ENCODE measurements at places on chromosomes 5 and 9. TPM values are rescaled to one million over a fixed set of nuclear protein-coding genes. Genes with fewer than 3 reads are reported as not detected.

PCDHGB5 gene
- 2.0 TPM for polyA plus RNA-seq

CARD6 gene
- 4.8 TPM for polyA plus RNA-seq

CEL gene
- polyA plus RNA-seq, result 3.9 TPM

SYK gene
- polyA plus RNA-seq, result 2.1 TPM

ZNF782 gene
- polyA plus RNA-seq, result 1.1 TPM

SLCO6A1 gene
- polyA plus RNA-seq, result not detected

OR1J4 gene
- polyA plus RNA-seq, result not detected

TARS1 gene
- polyA plus RNA-seq, result 69.1 TPM

TLX3 gene
- not detected for polyA plus RNA-seq

GRCh38 chr5:137019229-137019628 lies 479.9 kb downstream of the SPOCK1 start:
- no peak overlapping the region for H3K27ac ChIP-seq
- no peaks in the 10 kb centered on the region for H3K27me3 ChIP-seq
- no peak for DNase-seq
- no peaks in the 10 kb centered on the region for H3K36me3 ChIP-seq

DNA sequence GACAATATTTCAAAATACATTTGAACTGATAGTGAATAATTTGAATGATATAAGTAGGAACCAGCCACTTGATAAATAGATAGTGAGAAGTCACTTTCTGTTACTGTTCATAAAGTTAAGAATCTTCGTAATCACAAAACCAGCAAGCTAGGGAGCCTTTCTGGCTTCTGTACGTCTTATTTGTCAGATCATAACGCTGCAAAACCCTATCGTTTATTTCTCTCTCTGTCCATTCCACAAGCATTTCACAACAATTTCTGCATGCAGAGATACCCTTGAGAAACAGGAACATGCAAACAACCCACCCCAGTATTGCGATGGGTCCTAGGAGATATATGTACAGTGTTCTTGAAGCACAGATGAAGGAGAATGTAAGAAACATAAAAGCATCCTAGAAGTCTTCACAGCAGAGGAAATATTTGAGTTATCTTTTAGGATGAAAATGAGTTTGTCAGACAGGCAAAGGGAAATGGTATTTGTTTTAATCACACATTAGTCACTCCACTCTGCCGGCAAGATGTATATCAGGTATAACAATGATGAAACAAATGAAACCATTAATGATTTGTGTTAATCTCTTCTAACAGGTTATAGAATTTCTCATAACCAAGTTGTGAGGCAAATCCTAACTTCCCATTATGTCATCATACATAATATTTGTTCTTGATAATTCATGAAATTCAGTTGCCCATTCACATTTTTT lies 668.7 kb upstream of the FTMT start:
- H3K4me3 ChIP-seq, result no peak overlapping the region
- H3K36me3 ChIP-seq, result no peaks in the 10 kb centered on the region
- no peaks in the 10 kb centered on the region for H3K27me3 ChIP-seq
- DNase-seq, result no peak

DNA sequence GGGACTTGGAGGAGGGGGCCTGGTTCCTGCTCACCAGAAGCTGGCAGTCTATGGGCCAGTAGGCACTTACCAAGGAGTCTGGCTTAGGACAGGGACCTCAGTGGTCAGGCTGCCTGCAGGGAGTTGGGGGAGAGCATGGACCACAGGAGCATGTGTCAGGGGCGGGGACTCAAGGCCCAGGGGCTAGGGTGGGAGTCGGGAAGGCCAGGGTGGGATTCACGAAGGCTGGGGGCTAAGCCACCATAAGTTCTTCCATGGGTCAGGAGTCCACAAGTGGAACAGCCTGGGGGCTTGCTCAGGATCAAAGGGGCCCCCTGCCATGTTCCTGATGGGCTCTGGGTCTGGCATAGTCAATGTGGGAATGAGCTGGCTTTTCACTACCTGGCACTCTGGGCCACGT lies 11.5 kb upstream of the SLC25A48 start:
- H3K36me3 ChIP-seq, result no peaks in the 10 kb centered on the region
- no peak overlapping the region for H3K4me3 ChIP-seq
- DNase-seq, result no peak
- no peaks in the 10 kb centered on the region for H3K4me1 ChIP-seq

GRCh38 chr9:36734737-36735136 lies 162.0 kb downstream of the MELK start:
- DNase-seq, result no peak
- H3K27ac ChIP-seq, result no peak overlapping the region
- H3K4me3 ChIP-seq, result no peak overlapping the region
- no peaks in the 10 kb centered on the region for H3K4me1 ChIP-seq
- H3K27me3 ChIP-seq, result no peaks in the 10 kb centered on the region
- no peaks in the 10 kb centered on the region for H3K36me3 ChIP-seq

GRCh38 chr5:177967221-177967887 lies 28.7 kb downstream of the PROP1 start:
- H3K27me3 ChIP-seq, result no peaks in the 10 kb centered on the region
- no peaks in the 10 kb centered on the region for H3K36me3 ChIP-seq
- DNase-seq, result no peak
- H3K4me3 ChIP-seq, result no peak overlapping the region
- no peaks in the 10 kb centered on the region for H3K4me1 ChIP-seq
- no peak overlapping the region for H3K27ac ChIP-seq

- no peaks in the 10 kb centered on the region for H3K36me3 ChIP-seq
- H3K27ac ChIP-seq, result no peak overlapping the region
- H3K4me3 ChIP-seq, result no peak overlapping the region
- H3K4me1 ChIP-seq, result peaks cover 4% of the 10 kb centered on the region
Measured at GRCh38 chr5:36272136-36272690, 29.5 kb downstream of the RANBP3L start.

- no peak for DNase-seq
- H3K36me3 ChIP-seq, result no peaks in the 10 kb centered on the region
- H3K27me3 ChIP-seq, result no peaks in the 10 kb centered on the region
- no peak overlapping the region for H3K4me3 ChIP-seq
Measured at GRCh38 chr9:108724122-108724521, 131.7 kb downstream of the ACTL7B start.

DNA sequence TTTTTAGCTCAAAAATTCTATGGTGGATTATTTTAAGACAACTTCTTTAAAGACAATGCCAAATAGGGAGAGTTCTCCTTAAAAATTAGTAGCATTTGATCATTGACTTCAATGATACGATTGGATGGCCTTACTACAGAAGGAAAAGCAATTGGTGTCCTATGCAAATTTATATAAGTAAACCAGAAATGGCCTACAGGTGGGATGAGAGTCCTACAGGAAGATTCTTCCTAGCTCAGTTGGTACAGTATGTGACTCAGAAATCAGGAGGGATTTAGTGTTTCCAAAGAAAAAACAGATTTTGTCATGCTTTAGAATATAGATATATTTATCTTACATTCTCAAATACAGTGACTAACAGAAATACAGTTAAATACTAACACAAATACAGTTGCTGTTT lies 6.5 kb downstream of the ANKRA2 start:
- H3K4me1 ChIP-seq, result no peaks in the 10 kb centered on the region
- no peak overlapping the region for H3K27ac ChIP-seq
- H3K36me3 ChIP-seq, result peaks cover 5% of the 10 kb centered on the region
- no peak overlapping the region for H3K4me3 ChIP-seq

DNA sequence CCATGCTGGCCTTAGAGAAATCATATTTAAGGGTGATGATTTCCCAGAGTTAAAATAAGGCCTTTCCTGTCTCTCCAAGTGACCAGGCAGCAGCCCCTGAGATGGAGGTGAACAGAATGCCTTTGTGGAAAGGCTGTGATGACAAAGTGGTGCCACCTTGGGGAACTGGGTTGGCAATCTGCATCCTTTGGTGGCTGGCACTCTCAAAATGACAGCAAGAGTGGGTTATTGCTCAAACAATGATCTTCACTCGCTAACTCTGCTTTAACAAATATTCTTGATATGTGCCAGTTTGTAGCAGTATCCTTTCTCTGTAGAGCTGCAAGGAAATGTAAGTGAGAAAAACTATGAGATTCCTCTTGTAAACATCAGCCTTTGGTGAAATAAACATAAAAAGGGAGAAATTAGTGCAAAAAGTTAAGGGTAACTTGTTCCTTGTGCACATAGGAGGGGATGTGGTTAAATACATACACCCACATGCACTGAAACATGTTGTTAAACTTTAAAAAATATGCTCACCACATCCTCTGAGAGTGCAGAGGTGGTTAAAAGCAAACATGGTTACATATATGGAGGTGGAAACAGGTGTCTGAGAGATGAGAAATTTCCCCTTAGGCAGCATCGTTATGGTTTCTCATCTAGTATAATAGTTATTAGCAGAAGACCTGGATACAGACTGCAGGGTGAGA lies 373.4 kb upstream of the CTNND2 start:
- H3K4me1 ChIP-seq, result no peaks in the 10 kb centered on the region
- no peaks in the 10 kb centered on the region for H3K36me3 ChIP-seq

DNA sequence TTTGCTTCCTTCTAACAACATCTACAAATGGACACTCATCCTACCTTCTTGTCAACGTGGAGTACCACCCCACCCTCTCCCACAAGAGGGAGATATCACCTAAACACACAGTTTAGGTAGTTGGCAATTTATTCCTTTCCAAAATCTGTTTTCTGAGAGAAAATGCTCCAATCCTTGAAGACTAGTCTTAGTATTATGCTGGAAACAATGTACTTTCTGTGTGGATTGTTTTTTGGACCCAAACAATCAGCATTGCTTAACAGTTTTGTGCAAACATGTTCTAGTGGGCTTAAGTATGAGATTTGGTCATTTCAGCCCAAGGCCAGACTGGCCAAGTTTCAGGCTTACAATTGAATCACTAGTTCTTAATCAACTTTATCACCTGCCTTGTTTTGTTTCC lies 359.1 kb downstream of the ARHGEF28 start:
- no peaks in the 10 kb centered on the region for H3K4me1 ChIP-seq
- H3K36me3 ChIP-seq, result no peaks in the 10 kb centered on the region
- H3K4me3 ChIP-seq, result no peak overlapping the region
- no peak overlapping the region for H3K27ac ChIP-seq

- DNase-seq, result no peak
- H3K4me3 ChIP-seq, result no peak overlapping the region
- no peaks in the 10 kb centered on the region for H3K36me3 ChIP-seq
- H3K27ac ChIP-seq, result no peak overlapping the region
- no peaks in the 10 kb centered on the region for H3K4me1 ChIP-seq
Measured at GRCh38 chr9:108842610-108843295, 13.0 kb downstream of the ACTL7B start.

- H3K4me3 ChIP-seq, result no peak overlapping the region
- H3K36me3 ChIP-seq, result peaks cover 4% of the 10 kb centered on the region
- no peaks in the 10 kb centered on the region for H3K4me1 ChIP-seq
- no peaks in the 10 kb centered on the region for H3K27me3 ChIP-seq
Measured at GRCh38 chr5:113031557-113031956, 55.0 kb downstream of the DCP2 start.

DNA sequence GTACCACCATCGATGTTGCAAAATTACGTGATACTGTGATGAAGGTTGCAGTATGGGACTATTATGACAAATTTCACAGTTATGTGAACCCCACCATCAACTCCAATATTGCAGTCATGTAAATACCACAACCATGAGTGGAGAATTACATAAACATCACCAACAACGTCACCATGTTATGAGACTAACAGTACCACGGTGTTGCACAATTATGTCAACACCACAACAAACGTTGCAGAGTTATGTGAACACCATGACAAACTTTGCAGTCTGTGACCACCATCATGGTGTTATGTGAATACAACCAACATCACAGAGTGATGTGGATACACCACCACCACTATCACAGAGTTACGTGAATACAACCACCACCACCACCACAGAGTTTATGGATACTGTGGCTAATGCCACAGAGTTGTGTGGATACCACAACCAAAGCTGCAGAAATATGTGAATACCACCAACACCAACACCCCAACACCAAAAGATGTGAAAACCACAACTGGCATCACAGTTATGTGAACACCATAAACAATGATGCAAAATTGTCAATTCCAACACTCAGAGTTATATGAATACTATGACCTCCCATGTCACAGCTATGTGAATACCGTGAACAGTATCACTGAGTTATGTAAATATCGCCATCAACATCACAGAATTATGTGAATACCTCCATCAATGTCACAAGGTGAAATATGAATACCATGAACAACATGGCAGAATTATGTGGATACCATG lies 62.4 kb downstream of the SHC3 start:
- DNase-seq, result no peak
- no peak overlapping the region for H3K4me3 ChIP-seq
- H3K4me1 ChIP-seq, result no peaks in the 10 kb centered on the region
- H3K36me3 ChIP-seq, result no peaks in the 10 kb centered on the region
- no peak overlapping the region for H3K27ac ChIP-seq
- H3K27me3 ChIP-seq, result no peaks in the 10 kb centered on the region

- H3K4me3 ChIP-seq, result no peak overlapping the region
- H3K36me3 ChIP-seq, result no peaks in the 10 kb centered on the region
- no peaks in the 10 kb centered on the region for H3K27me3 ChIP-seq
- no peak overlapping the region for H3K27ac ChIP-seq
- H3K4me1 ChIP-seq, result no peaks in the 10 kb centered on the region
Measured at GRCh38 chr5:174239718-174240117, 194.2 kb downstream of the NSG2 start.
